ENCODE measurements at places on chromosomes 7 and 10. TPM values are rescaled to one million over a fixed set of nuclear protein-coding genes. Genes with fewer than 3 reads are reported as not detected.
A peak's percentile ranks its signal among the peaks of the same experiment; 100 is the strongest.

DNA sequence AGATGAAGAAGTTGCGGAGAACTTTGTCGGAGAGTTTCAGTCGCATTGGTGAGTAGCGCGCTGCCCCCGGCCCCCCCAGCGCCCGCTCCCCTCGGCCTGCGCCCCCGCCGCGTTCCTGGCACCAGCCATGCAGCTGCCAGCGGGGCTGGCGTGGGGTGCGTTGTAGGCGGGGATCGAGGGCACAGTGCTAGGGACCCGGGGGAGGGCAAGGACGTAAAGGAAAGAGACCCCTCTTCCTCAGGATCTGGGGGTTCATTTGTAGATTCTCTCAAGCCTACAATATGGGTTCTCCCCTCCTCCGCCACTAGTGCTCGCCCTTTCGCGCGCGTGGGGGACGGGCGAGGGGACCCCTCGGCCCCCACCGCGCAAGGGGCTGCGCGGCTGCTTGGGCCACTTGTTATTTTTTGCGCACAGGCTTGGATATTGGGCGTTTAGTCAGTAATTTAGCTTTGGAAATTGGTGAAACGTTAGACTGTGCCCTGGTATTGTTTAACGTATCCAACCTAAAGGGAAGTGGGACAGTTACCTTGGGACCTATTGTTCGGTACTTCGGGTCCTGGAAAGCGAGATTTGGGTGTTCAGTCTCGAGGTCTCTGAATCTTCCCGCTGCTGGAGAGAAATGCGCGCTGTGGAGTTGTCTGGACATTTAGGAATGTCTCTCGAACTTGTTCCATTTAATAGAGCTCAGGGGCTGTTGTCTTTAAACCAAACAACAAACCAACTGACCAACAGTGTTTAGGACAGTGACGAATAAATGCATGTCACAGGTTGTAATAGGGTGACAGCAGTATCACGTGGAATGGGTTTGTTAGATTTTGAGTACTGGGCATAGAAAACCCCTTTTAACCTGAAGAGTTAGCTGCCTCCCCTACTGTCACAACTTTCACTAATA, 796 bp downstream of the CDK14 start:
- peaks cover 51% of the 10 kb centered on the region for H3K27me3 ChIP-seq
- peak overlapping the region; percentile 70 for H3K4me3 ChIP-seq
- no peak overlapping the region for H3K27ac ChIP-seq
- H3K36me3 ChIP-seq, result no peaks in the 10 kb centered on the region
- no peak for DNase-seq
- H3K4me1 ChIP-seq, result peaks cover 15% of the 10 kb centered on the region

- H3K27ac ChIP-seq, result no peak overlapping the region
- H3K36me3 ChIP-seq, result no peaks in the 10 kb centered on the region
- DNase-seq, result no peak
- H3K4me3 ChIP-seq, result no peak overlapping the region
- H3K27me3 ChIP-seq, result no peaks in the 10 kb centered on the region
- no peaks in the 10 kb centered on the region for H3K4me1 ChIP-seq
Observed at GRCh38 chr7:91582799-91583477, 297.6 kb downstream of the MTERF1 start.

DNA sequence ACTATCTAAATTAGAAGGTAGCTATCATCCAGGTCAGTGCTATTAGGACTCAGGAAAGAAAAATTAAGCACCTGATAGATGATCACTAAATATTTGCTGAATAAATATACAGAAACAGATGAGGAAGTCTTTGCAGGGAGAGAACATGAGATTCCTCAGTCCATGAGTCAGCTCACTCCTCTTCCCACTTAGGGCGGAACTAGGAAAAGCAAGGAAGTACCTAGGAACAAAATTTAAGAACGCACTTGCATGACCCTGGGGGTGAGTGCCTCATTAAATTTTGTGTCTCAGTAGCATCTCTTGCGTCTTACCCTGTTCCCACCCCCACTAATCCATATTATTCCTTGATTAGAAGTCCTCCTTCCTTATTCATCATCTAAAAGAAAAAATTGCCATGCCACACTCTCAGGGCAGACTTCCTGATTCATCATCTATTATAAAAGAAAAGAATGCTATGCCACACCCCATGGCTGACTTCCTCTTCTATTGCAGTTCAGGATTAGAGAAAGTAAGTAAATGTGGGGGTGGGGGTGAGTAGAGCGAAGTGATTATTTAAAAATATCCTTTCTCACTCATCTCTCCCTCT, 208.8 kb downstream of the THSD7A start:
- H3K36me3 ChIP-seq, result no peaks in the 10 kb centered on the region
- no peak overlapping the region for H3K27ac ChIP-seq
- no peaks in the 10 kb centered on the region for H3K27me3 ChIP-seq
- DNase-seq, result no peak
- H3K4me1 ChIP-seq, result no peaks in the 10 kb centered on the region

DNA sequence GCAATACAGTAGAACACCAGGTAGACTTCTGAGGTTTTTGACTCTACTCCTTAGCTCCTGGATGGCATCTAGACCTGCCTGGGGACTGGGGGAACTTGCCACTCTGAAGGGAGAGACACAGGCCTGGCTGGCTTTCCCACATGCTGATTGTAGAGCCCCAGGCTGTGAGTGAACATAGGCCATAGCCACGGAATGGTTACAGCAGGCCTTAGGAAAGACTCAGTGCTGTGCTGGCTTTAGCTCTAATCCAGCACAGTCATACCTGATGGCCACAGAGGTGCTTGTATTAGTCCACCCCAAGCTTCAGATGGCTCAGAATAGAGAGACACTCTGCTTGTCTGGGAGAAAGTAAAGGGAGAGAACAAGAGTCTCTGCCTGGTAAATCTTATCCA, 35.0 kb upstream of the ARHGAP12 start:
- H3K27ac ChIP-seq, result no peak overlapping the region
- no peak for DNase-seq
- H3K4me3 ChIP-seq, result no peak overlapping the region

DNA sequence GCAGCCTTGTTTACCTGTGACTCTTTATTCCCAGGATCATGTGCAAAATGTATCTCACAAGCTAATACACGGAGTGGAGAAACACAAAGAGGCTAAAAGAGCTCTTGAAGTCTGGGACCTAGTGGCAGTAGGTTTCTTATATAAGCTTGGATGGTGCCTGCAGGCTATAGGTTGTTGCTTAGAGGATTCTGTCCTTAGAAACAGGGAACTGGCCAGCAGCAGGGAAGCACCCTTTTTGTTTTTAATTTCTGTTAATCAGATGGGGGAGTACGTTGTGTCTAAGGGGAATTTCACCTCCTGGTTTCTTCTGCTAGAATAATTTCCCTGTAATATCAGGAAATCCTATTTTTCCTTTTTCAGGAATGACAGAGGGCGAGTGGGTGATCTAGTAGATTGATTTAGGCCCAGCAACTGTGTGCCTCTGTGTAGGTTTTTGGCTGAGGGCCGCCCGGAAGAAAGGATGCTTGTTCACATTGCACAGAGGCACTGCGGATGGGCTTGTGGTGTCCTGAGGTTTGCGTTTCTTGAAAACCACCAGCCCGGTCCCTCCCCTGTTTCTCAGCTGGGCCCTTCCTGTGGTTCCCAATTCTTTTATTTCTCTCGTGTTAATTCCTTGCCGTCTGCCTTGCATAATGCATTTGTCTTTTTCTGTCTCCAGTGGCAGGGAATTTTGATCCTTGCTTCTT, 158.0 kb downstream of the CAMK1D start:
- no peaks in the 10 kb centered on the region for H3K27me3 ChIP-seq
- no peak overlapping the region for H3K27ac ChIP-seq
- H3K4me1 ChIP-seq, result peaks cover 40% of the 10 kb centered on the region
- H3K36me3 ChIP-seq, result no peaks in the 10 kb centered on the region
- H3K4me3 ChIP-seq, result no peak overlapping the region

DNA sequence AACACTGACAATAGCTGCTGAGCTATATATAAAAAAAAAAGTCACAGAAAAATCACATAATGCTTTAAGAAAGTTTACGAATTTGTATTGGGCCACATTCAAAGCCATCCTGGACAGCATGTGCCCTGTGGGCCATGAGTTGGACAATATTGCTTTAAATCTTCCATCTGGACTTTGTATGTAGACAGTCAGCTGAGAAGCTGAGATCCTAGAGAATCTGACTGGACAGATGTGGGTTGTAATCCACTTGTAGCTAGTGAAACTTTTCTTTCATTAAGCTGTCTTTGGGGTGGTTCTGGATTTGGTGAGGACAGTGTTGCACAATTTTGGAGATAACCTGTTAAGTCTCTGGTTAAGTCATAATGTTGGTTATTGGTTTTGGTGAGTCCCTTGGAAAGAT, 824.5 kb downstream of the CCSER2 start:
- no peaks in the 10 kb centered on the region for H3K36me3 ChIP-seq
- H3K27me3 ChIP-seq, result no peaks in the 10 kb centered on the region
- no peaks in the 10 kb centered on the region for H3K4me1 ChIP-seq
- DNase-seq, result no peak
- H3K27ac ChIP-seq, result no peak overlapping the region

- no peak overlapping the region for H3K4me3 ChIP-seq
- H3K4me1 ChIP-seq, result no peaks in the 10 kb centered on the region
- no peaks in the 10 kb centered on the region for H3K36me3 ChIP-seq
- no peaks in the 10 kb centered on the region for H3K27me3 ChIP-seq
Observed at GRCh38 chr7:117648203-117648866, 168.5 kb downstream of the CFTR start.

DNA sequence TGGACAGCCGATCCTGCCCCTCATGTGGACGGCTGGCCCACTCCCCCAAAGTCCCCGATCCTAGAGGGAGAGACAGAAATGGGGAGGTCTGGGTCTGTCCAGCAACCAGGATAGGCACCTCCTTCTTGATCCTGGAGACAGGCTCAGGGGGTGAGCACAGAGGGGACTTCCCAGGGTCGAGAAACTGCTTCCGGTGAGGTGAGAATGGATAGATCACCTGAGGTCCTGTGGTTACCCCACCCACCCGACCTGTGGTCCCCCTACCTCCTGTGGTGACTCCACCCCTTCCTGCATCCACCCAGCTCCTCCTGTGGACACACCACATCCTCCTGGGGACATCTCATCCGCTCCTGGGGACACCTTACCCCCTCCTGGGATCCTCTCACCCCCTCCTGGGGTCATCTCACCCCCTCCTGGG, 27.4 kb upstream of the RASGEF1A start:
- DNase-seq, result peak; percentile 69
- no peaks in the 10 kb centered on the region for H3K27me3 ChIP-seq
- no peaks in the 10 kb centered on the region for H3K36me3 ChIP-seq
- no peak overlapping the region for H3K4me3 ChIP-seq
- H3K4me1 ChIP-seq, result peaks cover 50% of the 10 kb centered on the region
- H3K27ac ChIP-seq, result no peak overlapping the region

DNA sequence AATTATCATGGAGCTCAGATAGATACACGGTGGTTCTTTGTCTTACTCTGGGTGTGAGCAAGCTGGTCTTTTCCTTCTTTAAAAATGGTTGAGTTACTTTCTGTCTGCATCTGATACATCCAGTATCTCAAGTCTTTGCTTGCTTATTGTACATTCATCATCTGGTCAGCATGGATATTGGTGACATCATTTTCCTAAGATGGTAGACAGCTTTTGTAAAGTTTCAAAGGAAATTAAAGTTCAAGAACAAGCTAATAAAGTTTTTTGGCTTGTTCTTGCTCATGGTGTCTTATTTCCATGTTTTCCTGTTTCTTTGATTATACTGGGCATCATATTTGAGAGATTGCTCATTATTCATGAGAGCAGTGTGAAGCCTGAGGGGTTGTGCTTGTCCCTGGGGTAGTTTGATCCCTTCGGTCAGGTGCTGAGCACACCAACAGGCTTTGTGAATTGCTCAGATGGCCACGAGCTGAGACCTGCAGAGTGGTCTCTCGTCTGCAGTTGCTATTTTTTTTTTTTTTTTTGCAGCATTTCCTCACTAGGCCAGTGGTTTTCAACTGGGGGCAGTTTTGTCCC, 38.5 kb downstream of the MGMT start:
- no peak overlapping the region for H3K27ac ChIP-seq
- DNase-seq, result no peak

DNA sequence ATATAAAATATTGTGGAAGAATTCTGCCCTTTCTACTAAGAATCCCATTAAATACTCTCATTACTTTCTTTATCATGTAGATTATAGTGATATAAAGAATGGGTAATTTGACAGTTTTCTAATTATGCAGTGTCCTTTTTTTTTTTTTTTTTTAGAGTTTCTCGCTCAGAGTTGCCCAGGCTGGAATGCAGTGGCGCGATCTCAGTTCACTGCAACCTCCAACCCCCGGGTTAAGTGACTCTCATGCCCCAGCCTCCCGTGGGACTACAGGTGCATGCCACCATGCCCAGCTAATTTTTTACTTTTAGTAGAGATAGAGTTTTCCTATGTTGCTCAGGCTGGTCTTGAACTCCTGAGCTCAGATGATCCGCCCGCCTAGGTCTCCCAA, 1143.4 kb upstream of the SORCS1 start:
- H3K4me3 ChIP-seq, result no peak overlapping the region
- no peaks in the 10 kb centered on the region for H3K4me1 ChIP-seq
- H3K36me3 ChIP-seq, result no peaks in the 10 kb centered on the region
- H3K27me3 ChIP-seq, result no peaks in the 10 kb centered on the region
- H3K27ac ChIP-seq, result no peak overlapping the region

DNA sequence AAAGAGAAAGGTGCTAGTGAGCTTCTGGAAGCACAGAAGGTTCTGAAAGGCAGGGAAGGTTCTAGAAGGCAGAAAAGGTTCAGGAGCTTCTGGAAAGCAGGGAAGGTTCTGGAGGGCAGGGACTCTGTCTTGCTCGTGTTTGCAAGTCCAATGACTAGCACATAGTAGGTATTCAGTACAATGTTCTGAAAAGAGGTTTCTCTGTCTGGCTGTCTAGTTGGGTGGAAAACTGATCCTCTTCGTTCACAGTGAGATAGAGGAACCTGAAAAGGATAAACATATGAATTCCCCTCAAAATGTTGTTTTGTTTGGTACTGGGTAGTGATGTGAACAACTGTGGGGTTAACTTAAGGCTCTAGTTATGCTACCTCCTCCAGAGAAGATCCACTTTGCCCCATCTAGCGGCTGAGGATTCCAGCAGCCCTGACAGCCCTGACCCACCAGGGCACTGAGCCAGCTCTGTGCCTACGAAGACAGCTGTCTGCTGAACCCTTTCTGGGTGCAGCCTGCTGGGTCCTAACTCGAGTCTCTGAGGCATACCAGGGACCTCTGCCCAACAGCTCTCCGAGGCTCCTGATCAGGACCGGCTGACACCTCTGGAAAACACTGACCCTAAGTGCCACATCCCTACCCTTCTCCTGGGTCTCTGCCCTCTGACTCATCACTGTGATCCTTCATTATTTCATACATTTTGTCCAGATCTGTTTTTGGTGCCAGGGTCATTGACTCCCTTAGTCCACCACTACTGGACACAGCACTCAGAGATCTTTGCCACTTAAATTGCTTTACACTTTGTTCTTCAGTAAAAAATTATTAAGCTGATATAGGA, 15.4 kb downstream of the PTPRN2 start:
- H3K36me3 ChIP-seq, result no peaks in the 10 kb centered on the region
- H3K4me1 ChIP-seq, result no peaks in the 10 kb centered on the region
- H3K27ac ChIP-seq, result no peak overlapping the region
- peaks cover 24% of the 10 kb centered on the region for H3K27me3 ChIP-seq

The CFAP46 gene
- 0.07 TPM for total RNA-seq

The SUN3 gene
- not detected for total RNA-seq

The FIGNL1 gene
- total RNA-seq, result 46.2 TPM

The STAM gene
- total RNA-seq, result 24.5 TPM

The TIAL1 gene
- 177 TPM for total RNA-seq

All from activated CD4-positive, alpha-beta memory T cell treated with anti-CD3 and anti-CD28 coated beads for 36 hours (primary cell).